ENCODE measurements at places on chromosomes 1 and 21.

GRCh38 chr1:211939876-211940468, 95.4 kb downstream of the INTS7 start:
- no peak for DNase-seq

DNA sequence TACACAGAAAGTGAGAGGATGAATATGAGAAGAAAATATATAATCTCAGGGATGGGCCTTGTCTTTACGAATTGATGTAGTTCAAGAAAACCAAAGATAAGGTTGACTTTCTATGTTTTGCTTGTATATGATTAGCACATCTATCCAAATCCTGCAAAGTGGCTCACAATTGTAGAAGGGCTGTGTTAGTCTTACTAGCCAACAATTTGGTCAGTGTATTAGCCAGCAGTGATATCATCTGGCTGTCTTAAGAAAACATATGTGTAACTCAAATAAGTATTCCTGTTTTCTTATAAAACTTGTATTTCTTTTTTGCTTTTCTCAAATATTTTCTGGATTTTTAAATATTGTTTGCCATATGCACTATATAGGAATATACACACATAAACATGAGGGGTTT, 5.5 kb downstream of the SDCCAG8 start:
- DNase-seq, result no peak

- no peak for DNase-seq
Observed at GRCh38 chr1:56268519-56269140, 310.7 kb downstream of the PLPP3 start.

DNA sequence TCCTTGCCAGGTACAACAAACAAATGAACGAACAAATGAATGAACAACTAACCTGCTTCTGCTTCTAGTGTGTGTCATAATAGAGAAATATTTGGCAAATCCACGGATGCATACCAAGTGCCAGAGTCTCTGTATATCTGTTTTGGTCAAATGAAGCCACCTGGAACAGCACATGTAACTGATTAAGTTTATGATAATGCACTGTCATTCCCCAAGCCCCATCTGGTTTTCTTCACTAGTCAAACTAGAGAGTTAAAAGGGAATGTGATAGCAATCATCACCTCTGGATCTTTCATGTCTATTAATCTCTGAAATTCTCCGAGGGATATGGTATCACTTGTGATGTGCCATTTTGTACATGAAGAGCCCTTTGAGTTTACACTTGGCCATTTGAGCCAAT, 21.0 kb upstream of the SCAF4 start:
- no peak for DNase-seq

- no peak for DNase-seq
Observed at GRCh38 chr1:106680216-106680615, 376.3 kb upstream of the PRMT6 start.

GRCh38 chr1:25773441-25774125, 26.4 kb upstream of the SELENON start:
- DNase-seq, result no peak

- no peak for DNase-seq
Observed at GRCh38 chr1:200907611-200908097, 13.0 kb downstream of the INAVA start.

GRCh38 chr1:210607361-210607760, 278.7 kb downstream of the HHAT start:
- no peak for DNase-seq

DNA sequence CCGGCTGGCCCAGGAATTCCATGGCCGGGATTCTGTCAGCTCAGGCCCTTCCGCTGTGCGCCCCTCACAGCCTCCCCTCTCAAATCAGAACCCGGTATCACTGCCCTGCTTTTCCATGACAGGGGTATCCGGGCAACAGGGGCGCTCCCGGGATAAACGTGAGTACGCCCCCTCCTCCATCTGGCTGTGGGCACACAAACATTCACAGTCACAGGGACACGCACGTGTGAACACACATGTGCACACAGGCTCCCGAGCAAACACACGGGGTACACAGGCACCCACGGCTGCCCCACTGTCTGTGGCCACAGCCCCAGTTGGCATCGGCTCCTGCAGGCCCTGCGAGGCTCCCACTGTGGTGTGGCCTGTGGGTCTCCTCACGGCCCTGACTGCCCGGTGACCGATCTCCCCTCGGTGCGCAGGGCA, 16.7 kb downstream of the COL6A1 start:
- no peak for DNase-seq

GRCh38 chr1:173426057-173426456, 51.1 kb upstream of the PRDX6 start:
- DNase-seq, result no peak

GRCh38 chr1:30768159-30768829, 10.7 kb upstream of the LAPTM5 start:
- no peak for DNase-seq

GRCh38 chr1:16418823-16419425, 18.3 kb downstream of the SPATA21 start:
- no peak for DNase-seq

DNA sequence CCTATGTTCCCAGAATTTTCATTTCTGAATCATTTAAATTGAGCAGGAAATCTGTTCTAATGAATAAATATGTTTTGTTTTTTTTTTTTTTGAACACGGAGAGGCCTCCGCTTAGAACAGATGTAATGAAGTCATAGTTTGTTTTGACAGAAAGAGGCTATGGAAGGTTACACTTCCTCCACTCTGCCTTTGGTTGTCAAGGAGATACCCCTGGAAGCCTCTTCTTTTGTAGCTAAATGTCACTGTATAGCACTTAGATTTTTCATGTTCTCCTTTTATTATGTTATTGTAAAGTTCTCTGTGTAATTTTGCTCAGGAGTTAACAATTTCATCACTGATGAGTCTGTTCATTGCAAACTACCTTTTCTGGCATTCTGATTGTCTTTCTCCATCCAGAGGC, 22.7 kb upstream of the GNG12 start:
- DNase-seq, result no peak

DNA sequence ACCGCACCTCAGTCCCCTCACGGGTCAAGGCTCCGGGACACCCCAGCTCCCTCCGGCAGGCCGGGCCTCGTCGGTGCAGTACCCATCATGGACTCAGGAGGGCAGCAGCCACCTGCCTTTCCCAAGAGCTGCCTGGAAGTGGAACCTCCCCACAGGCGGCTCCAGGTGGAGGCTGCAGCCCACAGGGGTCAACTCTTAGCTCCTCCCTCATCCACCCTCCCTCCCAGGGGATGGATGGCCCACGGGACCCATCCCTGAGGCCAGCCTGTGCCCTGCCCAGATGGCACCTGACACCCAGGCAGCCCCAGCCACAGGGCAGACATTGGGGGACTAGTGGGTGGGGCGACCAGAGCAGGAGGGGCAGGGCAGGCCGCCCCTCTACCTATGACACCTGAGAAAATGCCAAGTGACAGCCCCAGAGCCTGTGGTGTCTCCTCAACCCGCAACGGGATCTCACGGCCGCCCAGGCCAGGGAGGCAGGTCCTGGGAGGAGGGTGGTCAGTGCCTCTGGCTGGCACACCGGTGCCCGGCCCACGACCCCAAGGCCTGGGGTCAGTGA, 1.2 kb upstream of the ARHGEF16 start:
- peak; percentile 84 for DNase-seq

- no peak for DNase-seq
Observed at GRCh38 chr1:7322283-7322785, 448.8 kb upstream of the VAMP3 start.

Measured in astrocyte of the hippocampus (primary cell).